Stimulated activated CD8-positive, alpha-beta memory T cell treated with anti-CD3 and anti-CD28 coated beads, Interleukin-12 subunit alpha, Interleukin-12 subunit beta, amount 100 ng/mL, for 4 hours (primary cell): ENCODE measurements at places on chromosomes 4 and X.

DNA sequence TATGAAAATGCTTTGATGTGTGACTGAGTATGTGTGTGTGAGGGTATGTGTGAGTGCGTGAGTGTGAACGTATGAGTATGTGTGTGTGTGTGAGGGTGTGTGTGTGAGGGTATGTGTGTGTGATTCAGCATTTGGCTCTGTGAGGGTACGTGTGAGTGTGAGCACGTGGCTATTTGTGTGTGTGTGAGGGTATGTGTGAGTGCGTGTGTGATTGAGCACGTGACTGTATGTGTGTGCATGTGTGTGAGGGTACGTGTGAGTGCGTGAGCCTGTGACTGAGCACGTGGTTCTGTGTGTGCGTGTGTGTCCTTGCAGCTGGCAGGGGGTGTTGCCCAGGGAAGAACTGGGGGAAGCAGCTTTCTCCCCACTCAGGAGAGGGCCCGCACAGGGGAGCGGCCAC is 16.1 kb upstream of the PPP2R3B start:
- no peak for DNase-seq

DNA sequence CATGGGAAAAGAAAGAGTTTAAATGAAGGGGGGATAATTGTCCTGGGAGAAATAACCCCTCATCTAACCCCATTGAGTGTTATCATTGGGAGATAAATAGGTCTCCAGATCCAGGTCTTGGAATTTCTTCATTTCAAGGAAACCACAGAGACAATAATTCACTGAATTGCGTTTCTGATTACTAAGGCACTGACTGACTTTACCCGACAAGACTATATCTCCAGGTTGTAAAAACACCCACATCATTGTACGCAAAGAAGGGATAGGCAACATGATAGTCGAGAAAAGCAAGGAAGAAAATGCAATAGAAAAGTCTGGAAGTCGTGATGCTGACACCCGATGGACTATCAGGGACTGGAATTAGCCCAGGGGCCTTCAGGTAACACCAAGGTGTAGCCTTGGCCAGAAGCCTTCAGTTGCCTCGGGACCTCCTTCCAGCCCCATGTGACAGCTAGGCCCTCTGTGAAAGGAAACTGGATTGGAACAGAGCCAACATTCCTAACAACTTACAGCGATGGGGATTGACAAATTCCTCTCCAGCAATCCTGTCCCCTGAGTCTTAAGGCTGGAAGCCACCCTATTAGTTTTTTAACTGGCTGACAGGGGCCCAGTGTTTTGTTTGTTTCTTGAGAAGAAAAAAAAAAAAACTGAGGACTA is 46.5 kb upstream of the RAB9B start:
- no peak for DNase-seq

GRCh38 chr4:73452953-73453700 is 17.1 kb downstream of the AFP start:
- DNase-seq, result no peak

- DNase-seq, result no peak
Observed at GRCh38 chrX:23729214-23729613, 13.9 kb downstream of the ACOT9 start.

GRCh38 chr4:122776916-122777315 is 44.4 kb downstream of the BBS12 start:
- no peak for DNase-seq
